ENCODE measurements at places on chromosomes 13 and 19. TPM values are rescaled to one million over a fixed set of nuclear protein-coding genes. Genes with fewer than 3 reads are reported as not detected.

DNA sequence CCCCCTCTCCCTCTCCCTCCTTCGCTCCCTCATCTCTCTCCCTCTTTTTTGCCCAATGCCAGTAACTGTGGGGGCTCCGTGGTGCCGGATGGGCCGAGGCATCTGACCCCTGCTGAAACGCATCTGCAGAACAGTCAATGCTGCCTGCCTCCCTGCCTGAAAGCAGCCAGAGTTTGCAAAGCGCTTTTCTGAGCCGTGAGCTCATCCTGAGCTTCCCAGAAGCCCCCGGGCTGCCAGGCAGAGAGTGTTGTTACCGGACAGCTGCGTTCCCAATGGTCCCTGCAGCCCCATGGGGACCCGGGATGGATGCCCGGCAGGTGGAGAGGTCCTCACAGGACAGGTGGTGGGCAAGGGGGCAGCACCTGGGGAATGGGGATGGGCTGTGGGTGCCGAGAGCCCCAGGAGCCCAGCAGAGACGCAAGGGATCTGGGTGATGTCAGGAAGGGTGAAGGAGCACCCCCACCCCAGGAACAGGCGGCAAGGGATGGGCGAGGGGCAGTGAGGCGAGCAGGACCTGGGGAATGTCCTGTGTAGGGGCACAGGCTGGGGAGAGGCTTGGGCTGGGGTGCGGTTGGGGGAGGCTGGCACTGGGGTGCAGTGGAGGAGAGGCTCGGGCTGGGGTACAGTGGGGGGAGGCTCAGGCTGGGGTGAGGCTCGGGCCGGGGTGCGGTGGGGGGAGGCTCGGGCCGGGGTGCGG lies 33.0 kb downstream of the GPX4 start:
- DNase-seq = no peak

DNA sequence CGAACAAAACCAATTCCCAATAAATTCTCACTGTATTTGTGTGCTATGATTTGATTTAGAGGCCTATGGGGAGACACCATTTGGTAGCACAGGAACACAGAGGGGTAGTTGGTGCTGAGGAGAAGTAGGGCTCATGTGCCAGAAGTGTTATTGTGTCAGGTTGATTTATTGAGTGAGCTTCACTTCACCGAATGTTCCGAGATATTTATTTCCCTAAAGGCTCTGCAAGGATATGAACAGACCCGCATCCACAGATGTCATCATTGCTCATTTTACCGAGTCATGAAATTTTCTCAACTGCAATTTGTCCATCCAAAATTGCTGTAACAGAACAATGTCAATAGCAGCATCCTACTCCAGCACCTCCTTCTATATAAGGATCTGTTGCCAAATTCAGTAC lies 69.5 kb downstream of the DACH1 start:
- no peak for DNase-seq

DNA sequence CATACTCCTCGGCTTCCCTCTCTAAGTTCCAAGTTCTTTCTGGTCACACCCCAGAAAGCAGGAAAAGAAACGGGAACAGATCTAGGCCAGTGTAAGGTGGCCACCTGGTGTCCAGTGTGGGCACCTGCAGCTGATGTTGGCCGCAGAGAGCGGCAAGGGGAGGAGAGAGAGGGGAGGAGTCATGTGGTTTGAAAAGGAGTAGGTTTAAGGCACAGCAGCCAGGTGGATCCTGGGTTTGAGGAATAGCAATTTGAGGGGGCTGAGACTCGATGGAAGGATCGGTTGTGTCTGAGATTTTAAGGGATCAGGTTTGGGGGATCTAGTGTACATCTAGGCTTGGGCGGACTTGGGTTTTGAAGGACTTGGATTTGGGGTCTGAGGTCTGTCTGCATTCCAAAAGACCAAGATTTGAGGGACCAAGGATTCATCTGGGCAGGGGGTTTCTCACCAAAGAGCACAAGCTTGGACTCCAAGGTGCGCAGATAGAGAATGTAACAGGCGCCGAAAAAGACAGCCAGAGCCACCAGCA lies 1.2 kb downstream of the RABAC1 start:
- peak; percentile 85 for DNase-seq

GRCh38 chr19:43594710-43595604 lies 977 bp downstream of the IRGQ start:
- DNase-seq = peak; percentile 81

The HTR2A gene
- 0.90 TPM for total RNA-seq

The B3GLCT gene
- 6.7 TPM for total RNA-seq

The ENOX1 gene
- total RNA-seq = 0.69 TPM

The VSTM2B gene
- total RNA-seq = not detected

The ZNF575 gene
- 2.3 TPM for total RNA-seq

Data from upper lobe of right lung (tissue), 1 donor.